Activated T-helper 2 cell treated with anti-CD3 and anti-CD28 coated beads, Interferon-gamma antibody, Interleukin-2, Interleukin-4, amounts not matched to agents 10 μg/mL and 5 μg/mL and 100 μg/mL, durations not matched to agents 14 hours and 24 hours and 36 hours (primary cell): ENCODE measurements at places on chromosomes 3 and 15. TPM values are rescaled to one million over a fixed set of nuclear protein-coding genes. Genes with fewer than 3 reads are reported as not detected.

- DNase-seq: no peak
Observed at GRCh38 chr15:85128621-85129020, 147.0 kb downstream of the PDE8A start.

DNA sequence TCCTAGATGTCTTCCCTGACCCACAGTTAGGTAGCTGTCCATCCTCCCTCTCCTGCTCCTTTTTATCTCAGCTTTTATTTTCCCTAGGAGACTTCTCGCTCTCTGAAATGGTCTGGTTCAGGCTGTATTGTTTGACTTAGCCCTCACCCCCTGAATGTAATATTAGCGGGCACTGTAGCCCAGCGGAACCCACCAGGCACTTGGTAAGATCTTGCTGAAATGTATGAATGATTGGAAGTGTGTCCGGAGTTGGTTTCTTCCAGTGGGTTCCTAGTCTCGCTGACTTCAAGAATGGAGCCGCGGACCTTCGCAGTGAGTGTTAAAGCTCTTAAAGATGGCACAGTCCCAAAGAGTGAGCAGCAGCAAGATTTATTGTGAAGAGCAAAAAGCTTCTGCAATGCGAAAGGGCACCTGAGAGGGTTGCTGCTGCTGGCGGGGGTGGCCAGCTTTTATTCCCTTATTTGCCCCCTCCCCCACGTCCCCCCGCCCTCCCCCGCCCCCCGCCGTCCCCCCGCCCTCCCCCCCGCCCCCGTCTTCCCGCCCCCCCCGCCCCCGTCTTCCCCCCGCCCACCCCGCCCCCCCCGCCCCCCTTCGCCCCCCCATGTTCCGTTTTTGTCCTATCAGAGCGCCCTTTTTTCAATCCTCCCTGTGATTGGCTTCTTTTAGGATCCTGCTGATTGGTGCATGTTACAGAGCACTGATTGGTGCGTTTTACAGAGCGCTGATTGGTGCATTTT lies 694 bp upstream of the EEFSEC start:
- DNase-seq: no peak

- DNase-seq: peak; percentile 32
Observed at GRCh38 chr3:38649500-38650247, at the start of gene SCN5A. TSS of gene SCN5A (minus strand) at chr3:38649687. CDS start at chr3:38633307, 16,380 bp downstream.

- DNase-seq: no peak
Observed at GRCh38 chr3:106963442-106963841, 413.8 kb upstream of the CCDC54 start.

GRCh38 chr3:22506871-22507270 lies 696.3 kb upstream of the UBE2E2 start:
- DNase-seq: no peak

GRCh38 chr3:49707113-49707480 lies 12.4 kb downstream of the AMIGO3 start:
- no peak for DNase-seq

GRCh38 chr3:154540950-154541604 lies 111.1 kb upstream of the GPR149 start:
- DNase-seq: no peak

DNA sequence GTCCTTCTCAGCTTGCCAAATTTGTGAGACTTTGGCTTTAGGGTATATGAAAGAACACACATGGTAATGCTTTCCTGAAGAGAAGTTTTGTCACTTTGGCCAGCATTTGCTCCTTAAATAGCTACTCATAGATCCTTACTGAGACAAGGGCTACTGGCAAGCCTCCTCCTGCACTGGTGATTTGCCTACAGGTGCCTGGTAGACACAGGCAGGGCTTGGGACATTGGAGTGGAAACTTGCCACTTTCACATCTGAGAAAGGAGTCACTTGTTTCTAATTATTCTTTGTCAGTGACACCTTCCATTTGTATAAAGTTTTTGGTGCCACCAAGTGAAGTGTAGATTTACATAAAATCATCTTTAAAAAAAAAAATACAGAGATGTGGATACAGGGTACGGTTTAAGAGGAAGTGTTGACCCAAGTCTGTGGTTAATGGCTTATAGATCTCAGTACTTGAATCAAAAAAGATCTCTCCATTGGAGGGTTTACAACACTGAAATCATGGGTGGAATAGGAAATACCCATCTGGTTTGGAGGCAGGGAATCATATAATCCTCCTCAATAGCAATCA lies 132.8 kb upstream of the GADL1 start:
- DNase-seq: no peak

DNA sequence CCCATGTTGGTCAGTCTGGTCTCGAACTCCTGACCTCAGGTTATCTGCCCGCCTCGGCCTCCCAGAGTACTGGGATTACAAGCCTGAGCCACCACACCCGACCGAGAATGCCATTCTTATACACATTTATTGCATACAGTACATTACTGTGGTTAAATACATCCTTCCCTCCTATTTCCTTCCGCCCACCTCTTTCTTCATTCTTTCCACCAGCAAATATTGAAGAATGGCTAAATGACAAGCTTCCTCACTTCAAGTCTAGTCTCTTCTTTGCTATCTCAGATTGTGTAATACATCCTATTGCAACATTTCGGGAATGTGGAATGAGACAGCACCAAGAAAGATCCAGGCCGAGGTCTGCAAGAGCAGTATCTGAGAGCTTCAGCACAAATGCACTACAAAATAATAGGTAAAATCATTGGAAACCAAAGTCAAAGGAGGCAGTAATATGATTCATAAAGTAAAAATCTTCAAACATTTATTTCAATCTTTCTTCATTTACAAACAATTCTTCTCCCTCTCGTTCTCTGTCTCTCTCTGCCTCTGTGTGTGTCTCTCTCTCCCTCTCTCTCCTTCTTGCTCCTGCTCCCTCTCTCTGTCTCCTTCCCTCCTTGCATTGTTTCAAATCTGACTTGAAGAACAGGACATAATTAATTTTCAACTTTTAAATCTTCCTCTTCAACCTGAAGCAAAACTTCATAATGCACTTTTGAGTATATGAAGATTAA lies 94.7 kb upstream of the TGFBR2 start:
- no peak for DNase-seq

DNA sequence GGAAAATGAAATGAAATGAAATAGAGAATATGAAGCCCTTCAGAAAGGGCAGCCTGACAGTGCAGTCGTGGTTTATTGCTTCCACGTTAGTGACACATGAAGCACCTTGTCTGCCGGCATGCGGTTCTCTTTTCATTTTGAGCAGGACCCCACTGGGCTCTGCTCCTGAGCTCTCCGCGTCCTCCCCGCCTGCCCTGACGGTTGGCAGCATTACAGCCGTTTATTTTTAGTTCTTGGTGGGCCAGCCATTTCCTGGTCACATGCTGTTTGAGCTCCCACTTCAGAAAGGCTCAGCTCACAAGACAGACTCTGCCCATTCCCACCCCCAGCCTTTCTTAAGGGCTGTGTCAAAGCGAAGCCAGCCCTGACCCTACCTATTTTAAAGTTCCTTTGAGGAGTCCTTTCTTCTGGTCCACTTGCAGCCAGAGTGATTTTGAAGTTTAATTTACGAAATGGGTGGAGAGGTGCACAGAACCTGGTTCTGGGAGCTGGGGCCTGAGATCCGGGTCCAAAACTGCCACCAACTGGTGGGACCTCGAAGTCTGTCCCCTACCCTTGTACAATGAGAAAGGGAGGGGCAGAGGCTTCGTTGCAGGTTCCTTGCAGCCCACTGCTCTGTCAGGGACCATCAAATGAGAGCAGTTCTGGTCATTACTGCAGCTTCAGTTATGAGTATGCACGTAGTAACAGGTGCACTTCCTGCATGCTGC lies 60.1 kb downstream of the MGLL start:
- no peak for DNase-seq

DNA sequence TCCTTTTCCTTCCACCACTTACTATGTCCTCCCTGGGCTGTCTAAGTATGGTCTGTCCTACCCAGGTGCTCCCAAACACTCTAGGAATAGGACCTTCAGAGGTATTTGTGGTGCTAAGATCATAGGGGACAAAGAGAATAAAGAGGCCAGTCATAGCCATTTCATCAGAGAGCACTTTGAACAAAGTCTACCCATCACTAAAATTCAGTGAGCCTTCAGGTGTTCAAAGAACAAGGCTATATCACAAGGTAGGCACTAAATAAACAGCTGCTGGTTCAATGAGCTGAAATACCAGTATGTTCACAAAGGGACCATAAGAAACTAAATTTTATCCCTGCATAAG lies 38.8 kb downstream of the NBEAL2 start:
- no peak for DNase-seq

GRCh38 chr3:104816008-104816407 lies 550.7 kb upstream of the ALCAM start:
- DNase-seq: no peak

GRCh38 chr3:85176799-85177198 lies 218.0 kb downstream of the CADM2 start:
- no peak for DNase-seq

DNA sequence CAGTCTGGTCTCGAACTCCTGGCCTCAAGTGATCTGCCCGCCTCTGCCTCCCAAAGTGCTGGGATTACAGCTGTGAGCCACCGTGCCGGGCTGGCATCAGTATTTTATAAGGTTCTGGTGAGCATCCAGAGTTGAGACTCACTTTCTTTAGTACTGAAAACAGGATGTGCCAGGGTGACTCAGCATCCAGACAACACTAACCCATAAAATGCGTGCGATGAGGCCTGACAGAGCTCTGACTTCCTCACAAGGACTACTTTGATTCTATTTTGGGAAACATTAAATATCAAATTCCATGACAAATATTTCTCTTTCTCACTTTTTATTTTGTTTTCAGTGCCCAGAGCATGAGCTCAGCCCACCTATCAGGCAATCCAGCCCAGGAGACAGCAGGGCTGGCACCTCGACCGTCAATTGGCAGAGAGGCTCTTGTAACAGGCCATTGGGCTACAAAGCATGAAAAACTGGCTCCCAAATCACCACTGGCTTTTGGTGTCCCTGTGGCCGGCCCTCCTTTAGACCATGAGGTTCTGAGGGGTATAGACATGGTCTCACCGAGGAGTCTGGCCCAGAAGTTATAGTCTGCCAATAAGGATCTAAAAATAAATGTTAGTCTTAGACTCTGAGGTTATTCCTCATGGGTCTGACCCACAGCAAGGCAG lies 75.0 kb downstream of the FEM1B start:
- peak; percentile 29 for DNase-seq

- no peak for DNase-seq
Observed at GRCh38 chr3:59540241-59540640, 490.4 kb upstream of the CFAP20DC start.

CD96 gene
- 64.2 and 67.9 TPM in 2 replicates for total RNA-seq

TMEM62 gene
- 16.1 and 19.7 TPM in 2 replicates for total RNA-seq

GNAT1 gene
- total RNA-seq: not detected in 2 replicates

KAT2B gene
- 10.9 and 12.1 TPM in 2 replicates for total RNA-seq

PP2D1 gene
- not detected in 2 replicates for total RNA-seq

GOLGA8M gene
- 0.55 and 0.96 TPM in 2 replicates for total RNA-seq

TPRG1 gene
- total RNA-seq: 91.8 and 95.9 TPM in 2 replicates

CD200 gene
- total RNA-seq: 60.3 and 63.3 TPM in 2 replicates

HTR3E gene
- not detected in 2 replicates for total RNA-seq
